ENCODE measurements at places on chromosomes 6 and 20.

GRCh38 chr6:142885182-142885867 is 59.7 kb downstream of the HIVEP2 start:
- peak; percentile 72 for DNase-seq

DNA sequence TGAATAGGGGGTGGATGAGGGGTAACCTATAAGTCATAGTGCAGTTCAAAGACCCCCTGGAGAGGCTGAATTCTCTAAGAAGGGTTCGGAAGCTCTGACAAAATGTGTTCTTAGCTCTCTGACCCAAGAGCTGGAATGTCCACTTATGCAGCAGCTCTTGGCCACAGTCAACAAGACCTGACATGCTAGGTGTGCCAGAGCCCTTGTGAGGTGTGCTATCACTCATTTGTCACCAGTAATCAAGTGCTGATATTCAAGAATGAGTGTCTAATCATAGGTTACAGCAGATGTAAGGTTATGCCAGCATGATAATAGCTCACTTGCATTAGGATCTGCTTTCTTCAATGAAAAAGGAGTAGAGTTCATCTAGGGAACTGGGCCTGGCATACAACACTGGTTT is 28.1 kb downstream of the TOMM6 start:
- DNase-seq = no peak

DNA sequence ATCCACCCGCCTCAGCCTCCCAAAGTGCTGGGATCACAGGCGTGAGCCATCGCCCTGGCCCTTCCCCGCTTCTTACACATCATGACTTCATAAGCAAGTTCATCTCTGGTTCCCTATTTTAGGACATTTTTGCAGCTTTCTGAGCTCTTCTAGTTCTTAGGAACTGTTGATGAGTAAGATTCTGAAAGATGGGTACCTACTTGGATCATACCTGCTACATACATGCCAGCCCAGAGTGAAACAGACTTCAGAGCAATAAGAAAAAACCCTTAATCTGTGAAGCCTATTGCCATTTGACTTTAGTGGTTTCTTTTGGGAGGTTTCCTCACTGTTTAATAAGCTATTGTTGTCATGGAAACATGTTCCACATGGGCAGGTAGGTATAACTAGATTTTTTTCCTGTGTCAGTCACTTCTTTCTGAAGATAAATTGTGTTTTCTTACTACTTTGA is 27.9 kb upstream of the TMEM217 start:
- DNase-seq = no peak

DNA sequence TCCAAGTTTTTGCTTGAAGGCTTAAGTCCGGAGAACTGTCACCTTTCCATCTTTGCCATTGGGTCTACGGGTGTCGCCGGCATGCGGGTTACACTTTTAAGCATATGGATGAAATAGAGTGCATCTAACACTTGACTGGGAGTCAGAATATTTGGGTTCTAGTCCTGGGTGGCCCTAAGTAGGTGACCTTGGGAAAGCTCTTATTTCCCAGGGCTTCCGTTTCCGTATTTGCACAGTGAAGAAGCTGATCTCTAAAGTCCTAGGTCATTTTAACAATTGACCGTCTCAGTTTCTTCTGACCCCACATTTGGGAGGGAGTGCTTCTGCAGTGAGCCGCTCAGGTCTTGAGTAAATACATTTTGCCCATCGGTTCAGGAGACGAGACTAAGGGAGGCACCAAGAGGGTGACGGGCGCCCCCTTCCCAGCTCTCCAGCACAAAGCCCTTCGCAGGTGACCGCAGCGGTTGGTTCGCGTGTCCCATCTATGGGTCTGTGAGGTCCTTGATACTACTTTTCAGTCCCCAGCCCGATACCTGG is 651 bp upstream of the BLTP3A start:
- DNase-seq = no peak

DNA sequence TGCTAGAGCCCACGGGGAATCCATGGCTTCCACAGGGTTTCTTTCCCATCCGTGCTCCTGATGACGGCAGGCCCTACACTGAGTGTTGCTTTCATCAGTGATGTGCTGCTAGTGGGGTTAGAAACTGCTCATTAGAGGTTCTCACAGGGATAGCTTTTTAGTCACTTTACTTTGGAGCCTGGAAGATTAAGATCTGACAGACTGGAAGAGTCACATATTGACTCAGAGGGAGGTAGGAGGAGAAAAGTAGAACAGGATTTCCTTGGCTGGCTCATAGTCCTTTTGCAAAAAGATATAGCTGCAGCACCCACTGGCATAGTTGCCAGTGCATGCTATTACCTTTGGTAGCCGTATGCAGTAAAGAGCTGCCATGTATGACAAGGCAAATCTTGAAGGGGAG is 890.3 kb downstream of the C6orf118 start:
- no peak for DNase-seq

GRCh38 chr20:57471496-57472372 is 53.2 kb downstream of the CTCFL start:
- DNase-seq = no peak

- DNase-seq = no peak
Observed at GRCh38 chr20:15406072-15406471, 1068.7 kb upstream of the FLRT3 start.

- DNase-seq = peak; percentile 11
Observed at GRCh38 chr6:30554962-30555815, 1.1 kb downstream of the GNL1 start.

DNA sequence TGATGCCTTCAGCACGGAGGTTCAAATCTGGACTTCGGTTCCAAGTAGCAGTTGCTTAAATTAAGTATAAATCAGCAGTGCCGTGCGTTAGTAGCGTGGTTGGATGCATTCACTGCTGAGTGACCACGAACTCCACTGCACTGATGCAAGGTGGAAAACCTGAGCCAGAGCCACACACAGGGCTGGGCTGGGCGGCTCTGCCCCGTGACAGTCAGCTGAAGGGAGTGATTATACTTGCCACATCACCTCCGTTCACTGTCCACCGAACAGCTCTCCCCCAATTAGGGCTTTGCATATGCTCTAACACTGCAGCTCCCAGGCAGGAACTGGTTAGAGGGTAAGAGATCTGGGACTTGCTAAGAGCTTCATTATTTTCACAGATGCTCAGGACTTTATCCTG is 22.2 kb downstream of the PPP1R3G start:
- no peak for DNase-seq

DNA sequence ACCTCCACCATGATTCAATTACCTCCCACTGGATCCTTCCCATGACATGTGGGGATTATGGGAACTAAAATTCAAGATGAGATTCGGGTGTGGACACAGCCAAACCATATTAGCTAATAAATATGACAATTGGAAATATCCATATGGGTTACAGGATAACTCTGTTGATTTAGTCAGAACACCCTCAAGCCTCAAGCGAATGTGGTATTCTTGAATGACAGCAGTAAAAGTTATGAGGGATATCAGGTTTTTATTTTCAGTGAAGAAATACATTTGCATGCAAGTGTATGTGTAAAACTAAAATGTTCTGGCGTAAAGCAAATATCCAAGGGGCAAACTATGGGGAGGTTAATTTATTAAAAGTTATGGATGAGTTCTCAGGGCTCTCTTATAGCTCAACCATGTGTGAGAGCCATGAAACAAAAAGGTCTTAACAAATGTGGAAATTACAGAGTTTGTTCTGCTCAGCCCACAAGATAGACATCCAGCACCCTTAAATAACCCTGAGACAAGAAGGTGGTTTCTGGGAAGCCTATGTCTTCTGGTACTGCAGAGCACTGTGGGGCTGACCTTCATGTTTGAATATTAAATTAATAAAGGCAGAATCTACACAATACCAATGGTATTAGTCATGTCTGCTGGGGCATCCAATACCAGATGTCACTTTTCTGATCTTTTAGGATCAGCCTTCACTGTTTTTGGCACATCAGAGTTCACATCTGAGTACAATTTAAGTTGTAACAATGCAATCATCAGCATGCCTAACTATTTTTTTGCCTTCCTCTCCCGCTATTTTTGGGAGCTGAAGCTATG is 370.5 kb upstream of the RSPO3 start:
- no peak for DNase-seq

DNA sequence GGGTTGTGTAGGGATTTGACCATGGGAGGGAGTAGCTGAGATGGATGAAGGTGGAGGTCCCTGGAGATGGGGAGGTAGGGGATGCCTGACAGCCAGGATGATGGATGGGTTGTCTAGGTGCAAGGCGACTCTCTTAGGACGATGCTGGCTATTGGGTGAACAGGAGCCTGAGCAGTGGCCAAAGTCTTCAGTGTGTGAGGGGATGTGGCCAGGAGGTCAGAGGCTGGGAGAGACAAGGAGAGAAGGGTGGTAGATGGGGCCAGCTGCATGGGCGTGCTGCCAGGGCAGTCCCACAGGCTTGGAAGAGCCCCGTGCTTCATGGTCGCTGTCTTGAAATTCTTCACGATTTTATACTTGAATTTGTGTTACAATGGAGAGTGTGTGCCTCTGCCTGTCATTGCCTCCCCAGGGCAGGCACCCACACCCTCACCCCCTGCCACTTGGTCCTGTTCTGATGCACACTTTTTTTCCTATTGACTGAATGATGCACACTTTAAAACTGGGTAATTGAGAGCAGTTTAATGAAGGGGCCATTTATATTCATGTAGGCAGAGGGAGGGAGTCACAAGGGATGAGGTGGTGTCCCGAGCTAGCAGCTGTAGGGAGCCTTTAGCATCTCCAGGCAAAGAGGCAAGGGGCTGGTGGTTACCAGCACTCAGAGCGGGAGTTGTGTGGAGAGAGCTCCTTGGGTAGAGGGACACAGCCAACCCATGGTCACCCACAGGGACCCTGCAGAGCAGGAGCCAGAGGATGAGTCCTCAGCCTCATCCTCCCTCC is 120.7 kb downstream of the DHX35 start:
- no peak for DNase-seq

GRCh38 chr6:119830494-119831295 is 481.1 kb upstream of the MAN1A1 start:
- DNase-seq = no peak

DNA sequence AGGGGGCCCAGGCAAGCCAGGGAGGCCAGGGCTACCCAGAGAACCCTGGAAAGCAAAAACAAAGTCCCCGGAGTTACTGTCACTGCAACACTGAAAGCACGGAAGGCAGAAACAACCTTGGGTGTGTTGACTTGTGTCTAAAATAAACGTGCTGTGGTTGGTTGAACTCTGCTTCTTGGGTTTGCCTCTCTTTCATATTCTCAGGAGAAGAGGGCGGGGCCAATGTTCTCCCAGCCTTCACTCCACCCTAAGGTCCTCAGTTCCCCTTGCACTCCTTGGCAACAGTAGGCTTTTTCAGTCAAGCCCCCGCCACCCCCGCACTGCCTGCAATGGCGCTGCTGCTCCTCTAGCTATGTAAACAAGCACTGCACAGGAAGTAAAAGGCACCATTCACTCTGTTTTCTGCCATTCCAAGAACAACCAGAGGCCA is 60.9 kb downstream of the COL9A1 start:
- DNase-seq = no peak

GRCh38 chr6:113219783-113220182 is 637.4 kb upstream of the MARCKS start:
- peak; percentile 19 for DNase-seq

DNA sequence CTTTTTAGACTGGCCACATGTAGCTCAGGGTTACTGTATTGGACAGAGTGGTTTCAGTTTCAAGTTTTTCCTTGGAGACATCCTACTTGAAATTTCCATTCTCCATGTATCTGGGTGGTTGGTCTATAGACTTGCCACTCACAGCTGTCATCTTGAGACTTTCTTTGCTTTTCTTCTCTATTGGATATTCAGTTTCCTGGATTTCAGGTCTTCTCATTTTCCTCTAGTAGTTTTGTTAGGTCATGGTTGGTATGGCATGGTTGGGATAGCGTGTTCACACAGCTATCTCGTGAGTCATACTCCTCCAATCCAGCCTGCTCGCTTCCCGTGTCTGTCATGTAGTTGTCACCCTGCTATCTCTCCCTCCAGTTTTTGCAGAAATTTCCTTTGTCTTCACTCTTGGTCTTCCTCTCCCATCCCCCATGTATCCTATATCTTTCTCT is 48.3 kb downstream of the PTPN1 start:
- DNase-seq = no peak

- peak; percentile 98 for DNase-seq
Observed at GRCh38 chr6:37083243-37084138, 78.0 kb downstream of the FGD2 start.

Data from MV-4-11 (cell line).